Endothelial cell of umbilical vein (primary cell): ENCODE measurements at places on chromosomes 5 and 9. TPM values are rescaled to one million over a fixed set of nuclear protein-coding genes. Genes with fewer than 3 reads are reported as not detected.

PRDM9 gene
- total RNA-seq: not detected in 2 replicates

SPINK6 gene
- not detected in 2 replicates for total RNA-seq

PCDHB8 gene
- total RNA-seq: 0.53 TPM in 1 of 2 replicates, not detected in the other

GRXCR2 gene
- total RNA-seq: not detected in 2 replicates

ADRA1B gene
- 0.21 TPM in 1 of 2 replicates, not detected in the other for total RNA-seq

SLC36A2 gene
- total RNA-seq: not detected in 2 replicates

ZDHHC11B gene
- not detected in 2 replicates for total RNA-seq

FOXD4L6 gene
- 0.35 TPM in 1 of 2 replicates, not detected in the other for total RNA-seq

INSYN2B gene
- 8.2 and 9.9 TPM in 2 replicates for total RNA-seq

TXNDC8 gene
- total RNA-seq: not detected in 2 replicates

PCDHGB4 gene
- total RNA-seq: 4.4 and 6.5 TPM in 2 replicates

IER5L gene
- total RNA-seq: 12.3 and 13.3 TPM in 2 replicates

ADRB2 gene
- total RNA-seq: 0.60 and 0.86 TPM in 2 replicates

CXCL14 gene
- total RNA-seq: not detected in 2 replicates

ESM1 gene
- 577 and 781 TPM in 2 replicates for total RNA-seq

PCDHB7 gene
- total RNA-seq: 0.27 and 0.48 TPM in 2 replicates

OR1K1 gene
- total RNA-seq: not detected in 2 replicates

ARL10 gene
- total RNA-seq: 16.5 and 20.7 TPM in 2 replicates

C5 gene
- 1.6 and 1.8 TPM in 2 replicates for total RNA-seq

SLC34A3 gene
- not detected in 2 replicates for total RNA-seq
